ENCODE measurements at places on chromosomes 12 and 14. TPM values are rescaled to one million over a fixed set of nuclear protein-coding genes. Genes with fewer than 3 reads are reported as not detected.

- H3K4me3 ChIP-seq, result no peak overlapping the region
- no peaks in the 10 kb centered on the region for H3K27me3 ChIP-seq
- peak; percentile 40 for DNase-seq
- H3K36me3 ChIP-seq, result no peaks in the 10 kb centered on the region
- peaks cover 47% of the 10 kb centered on the region for H3K4me1 ChIP-seq
- peak overlapping the region; percentile 53 for H3K27ac ChIP-seq
Measured at GRCh38 chr14:93132472-93133065, 16.8 kb upstream of the ITPK1 start.

GRCh38 chr14:23478109-23478759 lies 8.7 kb downstream of the NGDN start:
- no peak overlapping the region for H3K27ac ChIP-seq
- no peak overlapping the region for H3K4me3 ChIP-seq
- no peaks in the 10 kb centered on the region for H3K4me1 ChIP-seq

- no peak for DNase-seq
- no peak overlapping the region for H3K27ac ChIP-seq
- no peaks in the 10 kb centered on the region for H3K36me3 ChIP-seq
- no peaks in the 10 kb centered on the region for H3K4me1 ChIP-seq
- no peaks in the 10 kb centered on the region for H3K27me3 ChIP-seq
Measured at GRCh38 chr12:4322726-4323125, 1.7 kb downstream of the TIGAR start.

DNA sequence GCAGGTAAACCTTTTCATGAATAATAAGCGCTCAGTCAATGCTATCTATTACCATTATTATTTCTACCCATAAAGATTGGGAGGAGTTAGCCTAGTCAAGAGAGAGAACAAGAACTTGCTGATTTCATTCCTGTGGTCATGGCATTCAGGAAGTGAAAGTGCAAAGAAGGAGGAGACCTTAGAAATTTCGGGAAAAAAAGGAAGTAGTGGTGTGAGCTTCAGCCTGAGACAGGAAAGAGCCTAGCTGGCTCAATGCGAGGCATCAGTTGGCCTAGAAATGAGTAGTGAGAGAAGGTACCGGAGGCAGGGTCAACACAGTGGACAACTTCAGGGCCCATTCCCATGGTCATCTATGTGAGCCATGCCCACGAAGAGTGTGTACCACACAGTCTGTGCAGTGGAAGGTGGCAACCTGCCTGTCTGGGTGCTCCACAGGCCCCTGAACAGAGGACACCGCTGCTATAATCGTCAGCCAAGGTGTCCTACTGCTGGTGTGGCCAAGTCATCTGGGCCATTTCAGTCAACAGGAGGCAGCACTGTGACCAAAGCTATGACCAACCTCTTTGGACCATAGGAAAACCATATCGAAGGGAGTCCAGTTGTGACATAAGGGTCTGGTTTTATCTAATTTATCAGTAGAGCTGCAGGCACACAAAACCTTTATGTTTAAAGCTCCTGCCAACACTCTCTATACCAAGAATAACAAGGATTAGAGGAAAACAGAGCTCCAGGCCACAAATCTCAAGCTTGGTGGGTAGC lies 16.2 kb upstream of the STON2 start:
- DNase-seq, result no peak
- no peaks in the 10 kb centered on the region for H3K27me3 ChIP-seq
- H3K4me1 ChIP-seq, result peaks cover 3% of the 10 kb centered on the region

- H3K4me3 ChIP-seq, result no peak overlapping the region
- no peak overlapping the region for H3K27ac ChIP-seq
- H3K27me3 ChIP-seq, result no peaks in the 10 kb centered on the region
- no peaks in the 10 kb centered on the region for H3K36me3 ChIP-seq
- peaks cover 17% of the 10 kb centered on the region for H3K4me1 ChIP-seq
Measured at GRCh38 chr14:95397325-95397724, 77.6 kb upstream of the CLMN start.

Gene PRR4
- 2.2 TPM for polyA plus RNA-seq

Measured in liver (tissue), 10 donors.